GM18507 (cell line): ENCODE measurements at places on chromosomes 1 and 21.
A peak's percentile ranks its signal among the peaks of the same experiment; 100 is the strongest.

- DNase-seq = peak; percentile 9
Measured at GRCh38 chr1:169809370-169810095, 14.8 kb upstream of the METTL18 start.

GRCh38 chr1:201578008-201578888 is 39.3 kb downstream of the NAV1 start:
- no peak for DNase-seq

GRCh38 chr1:207822602-207823451 is 71.0 kb downstream of the CD46 start:
- peak; percentile 88 for DNase-seq

- no peak for DNase-seq
Measured at GRCh38 chr1:31959521-31960340, 21.6 kb upstream of the PTP4A2 start.

GRCh38 chr1:229223498-229223897 is 47.4 kb upstream of the RAB4A start:
- no peak for DNase-seq

- DNase-seq = no peak
Measured at GRCh38 chr1:183444243-183444642, 26.1 kb upstream of the NMNAT2 start.

DNA sequence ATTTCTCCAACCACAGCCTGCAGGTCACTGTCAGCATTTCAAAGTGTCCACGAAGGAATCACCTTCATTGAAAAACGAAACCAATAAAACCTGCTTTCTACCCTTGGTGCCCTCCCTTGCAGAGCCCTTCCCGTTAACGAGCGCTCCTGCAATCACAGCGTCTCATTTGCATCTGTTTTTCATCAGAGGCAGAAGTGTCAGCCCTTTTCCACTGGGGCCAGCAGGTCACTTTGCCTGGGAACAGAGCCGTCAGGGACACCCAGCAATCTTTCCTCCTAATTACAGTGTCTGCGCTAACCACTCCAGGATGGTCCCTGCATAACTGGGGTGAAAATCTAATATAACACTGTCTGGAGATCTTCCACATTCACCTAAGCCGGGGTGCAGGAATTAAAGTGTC is 85.3 kb downstream of the PSMG1 start:
- DNase-seq = no peak

- DNase-seq = no peak
Measured at GRCh38 chr1:108644984-108645383, 15.9 kb downstream of the HENMT1 start.

GRCh38 chr1:174519844-174520243 is 72.1 kb downstream of the GPR52 start:
- no peak for DNase-seq

DNA sequence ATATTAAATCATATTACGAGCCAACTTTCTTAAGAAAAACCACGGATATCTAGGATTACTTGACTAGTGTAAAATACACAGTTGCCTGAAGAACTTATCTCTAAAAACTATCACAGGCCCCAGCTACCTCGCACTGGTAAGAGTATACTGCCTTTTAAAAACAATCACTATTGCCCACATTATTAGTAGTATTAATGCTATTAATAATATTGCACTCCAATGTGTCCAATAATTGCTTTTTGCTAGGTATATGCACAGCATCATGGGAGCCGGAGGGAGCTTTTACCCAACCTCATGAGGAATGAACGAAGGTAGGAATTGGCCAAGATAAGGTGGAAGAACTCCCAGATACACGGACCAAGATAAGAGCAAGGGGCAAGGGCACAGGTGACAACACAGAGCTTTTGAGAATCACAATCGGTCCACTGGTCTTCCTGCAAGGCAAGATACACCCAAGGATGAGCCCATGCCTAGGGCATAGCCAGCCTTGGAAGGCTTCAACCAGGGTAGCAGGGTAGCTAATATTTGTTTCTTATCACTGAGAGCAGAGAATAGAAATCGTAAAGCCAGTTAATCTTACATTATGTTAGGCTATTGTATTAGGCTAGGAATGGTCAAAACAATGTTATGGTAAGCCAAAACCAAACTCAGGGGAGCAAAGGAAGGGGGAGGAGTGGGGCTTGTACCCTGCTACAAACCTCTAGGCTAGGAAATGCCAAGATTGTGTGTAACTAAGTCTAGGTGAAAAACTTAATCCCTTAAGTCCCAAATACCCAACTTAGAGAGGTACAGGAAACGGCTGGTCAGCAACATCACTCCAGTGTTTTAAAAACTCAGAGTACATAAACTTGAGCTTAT is 9.4 kb downstream of the GLUL start:
- no peak for DNase-seq

DNA sequence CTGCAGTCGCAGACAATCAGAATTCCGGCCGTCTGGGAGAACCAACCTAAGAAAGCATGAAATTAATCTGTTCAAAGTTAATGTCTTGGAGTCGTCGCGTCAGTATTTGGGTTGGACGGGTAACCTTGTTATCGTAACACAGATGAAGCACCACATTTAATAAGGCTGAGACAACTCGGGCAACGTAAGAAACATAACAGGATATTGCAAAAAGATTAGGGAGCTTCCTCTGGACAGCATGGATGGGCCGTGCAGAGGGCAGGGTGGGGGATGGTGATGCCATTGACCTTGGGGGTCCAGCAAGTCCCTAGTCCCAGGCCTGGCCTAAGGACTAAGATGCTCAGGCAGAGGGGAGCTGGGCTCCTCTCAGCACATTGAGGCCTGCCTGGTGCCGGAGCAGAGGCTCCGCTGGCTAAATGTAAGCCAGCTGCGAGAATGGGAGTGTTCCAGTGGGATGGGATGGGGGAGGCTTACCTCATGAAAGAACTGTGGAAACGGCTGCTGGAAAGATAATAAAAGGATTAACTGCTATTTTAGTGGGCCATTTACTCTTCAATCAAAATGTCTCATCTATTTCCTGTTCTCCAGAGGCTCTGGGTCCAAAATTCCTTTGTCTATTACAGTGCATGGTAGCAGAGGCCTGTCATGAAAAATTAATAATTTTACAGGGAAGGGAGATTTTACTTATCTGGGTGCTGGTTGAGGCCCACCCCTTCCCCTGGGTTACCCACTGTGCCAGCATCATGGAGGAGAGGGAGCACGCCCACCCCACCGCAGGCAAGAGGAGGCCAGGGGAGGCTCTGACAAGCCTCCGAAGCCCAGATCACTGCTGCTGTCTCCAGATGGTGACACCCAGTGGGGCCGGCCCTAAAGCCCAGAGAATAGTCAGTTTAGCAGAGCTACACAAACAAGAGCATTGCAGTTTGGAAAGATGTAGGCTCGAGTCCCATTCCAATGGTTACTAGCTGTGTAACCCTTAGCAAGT is 131.6 kb downstream of the DMRTB1 start:
- no peak for DNase-seq

- no peak for DNase-seq
Measured at GRCh38 chr1:171467626-171468025, 17.7 kb upstream of the PRRC2C start.

DNA sequence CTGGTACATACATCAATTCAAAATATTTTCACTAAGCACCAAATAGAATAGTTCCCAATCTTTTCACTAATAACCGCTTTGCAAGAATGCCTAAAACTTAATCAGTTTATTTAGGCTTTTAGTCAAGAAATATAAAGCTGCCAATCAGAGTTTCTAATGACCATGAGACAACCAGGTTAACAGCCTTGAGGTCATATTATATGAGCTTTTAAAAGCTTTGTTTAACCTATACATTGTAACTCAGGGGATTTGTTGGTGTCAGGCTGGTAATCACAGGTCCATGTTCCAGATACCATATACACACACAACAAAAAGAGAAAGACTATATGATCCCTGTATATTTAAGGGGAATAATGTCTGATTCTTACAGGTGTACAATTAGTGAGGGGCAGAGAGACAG is 246.2 kb upstream of the ADGRL2 start:
- DNase-seq = no peak

- no peak for DNase-seq
Measured at GRCh38 chr21:15407585-15407984, 322.2 kb upstream of the USP25 start.

- no peak for DNase-seq
Measured at GRCh38 chr1:59071289-59071688, 225.6 kb upstream of the FGGY start.

- DNase-seq = peak; percentile 45
Measured at GRCh38 chr1:13828454-13829151, 128.6 kb downstream of the PRDM2 start.

DNA sequence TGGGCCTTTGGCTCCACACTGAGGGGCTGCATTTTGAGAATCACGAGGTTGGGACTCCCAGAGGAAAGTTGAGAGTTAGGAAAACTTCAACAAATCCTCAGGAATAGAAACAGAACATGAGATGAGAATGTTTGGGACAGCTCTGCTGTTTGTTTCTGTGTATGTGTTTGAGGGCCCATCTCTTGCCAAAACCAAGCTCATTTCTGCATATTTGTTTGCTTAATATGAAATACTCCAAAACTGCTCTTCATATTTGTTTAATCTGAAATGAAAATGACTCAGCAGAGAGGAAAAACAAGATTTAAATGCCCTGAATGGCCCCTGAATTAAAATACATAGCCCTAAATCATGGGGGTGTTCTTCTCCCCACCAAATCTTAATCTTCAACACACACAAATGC is 78.1 kb downstream of the DDR2 start:
- DNase-seq = no peak

DNA sequence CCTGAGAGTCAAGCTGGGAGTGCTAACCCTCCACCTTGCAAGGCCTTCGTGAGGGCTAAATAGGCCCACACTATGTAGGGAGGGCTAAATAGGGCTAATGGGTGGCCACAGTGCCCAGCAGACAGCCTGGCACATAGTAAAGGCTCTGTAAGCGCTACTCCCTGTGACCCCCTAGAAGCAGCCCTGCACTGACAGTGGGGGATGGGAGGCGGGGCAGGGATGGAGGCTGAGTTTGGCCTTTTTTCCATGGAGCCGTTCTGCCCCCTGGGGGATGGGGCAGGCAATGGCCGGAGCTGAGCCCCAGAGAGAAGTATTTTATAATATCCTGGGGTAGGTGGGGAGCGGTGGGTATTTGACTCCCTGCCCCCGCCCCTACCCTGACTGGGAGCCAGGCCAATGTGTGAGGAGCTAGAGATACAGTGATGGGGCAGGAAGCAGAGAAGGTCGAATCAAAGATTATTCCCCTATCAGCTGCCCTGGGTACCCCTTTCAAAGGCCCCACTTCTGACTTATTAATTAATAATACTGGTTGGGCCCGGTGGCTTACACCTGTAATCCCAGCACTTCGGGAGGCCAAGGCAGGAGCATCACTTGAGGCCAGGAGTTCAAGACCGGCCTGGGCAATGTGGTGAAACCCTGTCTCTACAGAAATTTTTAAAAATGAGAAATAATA is 42.3 kb downstream of the LACTBL1 start:
- DNase-seq = peak; percentile 47

DNA sequence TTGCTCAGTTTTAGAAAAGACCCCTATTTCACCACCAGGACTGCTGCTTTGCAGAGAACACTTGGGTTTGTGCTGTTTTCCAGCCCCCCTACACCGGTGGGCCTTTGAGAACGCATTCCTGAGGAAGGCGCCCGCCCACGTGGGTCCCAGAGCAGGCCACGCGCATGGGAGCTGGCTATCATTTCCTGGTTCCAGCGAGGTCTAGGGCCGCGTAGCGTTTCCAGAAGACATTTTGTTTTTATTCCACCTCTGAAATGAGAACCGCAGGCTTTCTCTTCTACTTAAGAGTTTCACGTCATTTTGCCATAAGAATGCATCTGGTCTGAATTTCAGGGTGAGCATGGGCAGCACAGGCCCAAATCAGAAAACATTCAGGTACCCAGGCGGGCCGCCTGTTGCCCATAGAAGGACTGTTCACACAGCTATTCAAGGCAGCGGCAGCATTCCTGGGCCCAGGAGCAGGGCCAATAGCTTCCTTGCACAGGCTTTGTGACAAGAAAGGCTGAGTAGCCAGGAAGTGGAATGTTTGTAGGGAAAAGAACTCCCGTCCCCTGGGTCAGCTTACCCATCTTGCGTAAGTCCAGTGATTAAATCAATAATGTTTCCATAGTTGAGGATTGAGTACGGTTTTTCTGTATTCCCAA is 1.4 kb upstream of the KLHL21 start:
- DNase-seq = no peak

DNA sequence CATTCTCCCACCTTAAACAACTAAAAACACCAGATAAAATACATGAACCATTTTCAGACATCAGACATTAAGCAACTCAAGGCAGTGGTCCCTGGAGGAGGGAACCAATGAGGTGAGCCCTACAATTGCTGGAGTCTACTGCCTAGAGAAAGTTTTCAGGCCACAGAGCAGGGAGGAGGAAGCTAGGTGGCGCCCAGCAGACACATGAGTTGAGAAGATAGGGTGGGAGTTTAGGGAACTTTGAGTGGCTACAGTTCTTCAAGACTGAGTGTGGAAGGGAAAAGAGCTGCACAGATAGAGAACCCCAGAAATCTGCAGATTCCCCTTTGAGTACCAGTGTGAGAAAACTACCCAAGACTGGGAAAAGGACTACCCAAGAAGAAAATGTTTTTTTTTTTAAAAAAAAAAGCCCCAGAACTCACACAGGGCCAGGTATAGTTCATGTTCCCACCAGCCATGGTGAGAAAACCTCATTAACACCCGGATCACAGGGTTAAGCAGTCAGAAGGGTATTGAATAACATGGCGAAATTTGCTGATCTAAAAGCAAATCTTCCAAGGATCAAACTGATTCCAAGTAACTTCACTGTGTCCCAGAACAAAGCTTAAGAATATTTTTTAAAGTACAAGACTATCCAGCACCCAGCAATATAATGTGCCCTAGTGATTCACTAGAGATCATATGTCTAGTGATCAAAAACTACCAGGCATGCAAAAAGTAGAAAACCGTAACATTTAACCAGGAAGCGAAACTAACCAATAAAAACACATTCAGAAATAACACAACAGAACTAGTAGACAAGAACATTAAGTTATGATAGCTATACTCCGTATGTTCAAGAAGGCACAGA is 12.0 kb downstream of the ALDH9A1 start:
- DNase-seq = no peak

DNA sequence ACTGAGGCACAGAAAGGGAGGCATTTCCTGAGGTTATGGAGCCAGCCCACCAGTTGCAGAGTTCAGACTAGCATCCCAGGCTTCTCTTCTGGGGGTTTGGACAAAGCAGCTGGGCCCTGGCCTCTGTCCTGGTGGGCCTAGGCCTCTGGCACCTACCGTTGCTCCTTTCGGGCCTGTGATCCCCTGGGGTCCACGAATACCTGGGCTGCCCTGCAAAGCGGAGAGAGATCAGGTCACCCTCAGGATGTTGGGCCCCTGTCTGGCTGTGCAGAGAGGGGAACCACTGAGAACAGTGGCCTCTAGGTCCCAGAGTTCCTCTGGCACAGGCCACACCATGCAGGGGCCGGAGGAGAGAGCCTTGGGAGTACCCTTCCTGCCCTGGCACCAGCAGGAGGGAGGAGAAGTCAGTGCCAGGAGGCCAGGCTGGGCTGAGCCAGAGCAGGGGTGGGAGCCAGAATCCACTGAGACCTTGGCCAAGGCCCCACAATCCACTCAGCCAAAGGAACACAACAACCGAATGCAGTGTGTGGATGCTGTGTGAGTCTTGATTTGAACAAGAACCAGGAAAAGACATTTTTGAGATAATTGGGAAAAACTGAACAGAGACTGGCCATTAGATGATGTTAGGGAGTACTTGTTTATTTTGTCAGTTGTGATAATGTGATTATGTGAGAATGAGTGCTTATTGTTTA is 8.9 kb downstream of the COL9A2 start:
- no peak for DNase-seq
